ENCODE measurements at places on chromosomes 3 and 15. TPM values are rescaled to one million over a fixed set of nuclear protein-coding genes. Genes with fewer than 3 reads are reported as not detected.
A peak's percentile ranks its signal among the peaks of the same experiment; 100 is the strongest.

The STXBP5L gene
- total RNA-seq = 1.7 TPM

GRCh38 chr3:125202197-125202596 is 10.4 kb downstream of the SLC12A8 start:
- no peaks in the 10 kb centered on the region for H3K4me1 ChIP-seq
- no peak for DNase-seq
- H3K27ac ChIP-seq = no peak overlapping the region
- no peaks in the 10 kb centered on the region for H3K27me3 ChIP-seq
- H3K36me3 ChIP-seq = peaks cover 5% of the 10 kb centered on the region

DNA sequence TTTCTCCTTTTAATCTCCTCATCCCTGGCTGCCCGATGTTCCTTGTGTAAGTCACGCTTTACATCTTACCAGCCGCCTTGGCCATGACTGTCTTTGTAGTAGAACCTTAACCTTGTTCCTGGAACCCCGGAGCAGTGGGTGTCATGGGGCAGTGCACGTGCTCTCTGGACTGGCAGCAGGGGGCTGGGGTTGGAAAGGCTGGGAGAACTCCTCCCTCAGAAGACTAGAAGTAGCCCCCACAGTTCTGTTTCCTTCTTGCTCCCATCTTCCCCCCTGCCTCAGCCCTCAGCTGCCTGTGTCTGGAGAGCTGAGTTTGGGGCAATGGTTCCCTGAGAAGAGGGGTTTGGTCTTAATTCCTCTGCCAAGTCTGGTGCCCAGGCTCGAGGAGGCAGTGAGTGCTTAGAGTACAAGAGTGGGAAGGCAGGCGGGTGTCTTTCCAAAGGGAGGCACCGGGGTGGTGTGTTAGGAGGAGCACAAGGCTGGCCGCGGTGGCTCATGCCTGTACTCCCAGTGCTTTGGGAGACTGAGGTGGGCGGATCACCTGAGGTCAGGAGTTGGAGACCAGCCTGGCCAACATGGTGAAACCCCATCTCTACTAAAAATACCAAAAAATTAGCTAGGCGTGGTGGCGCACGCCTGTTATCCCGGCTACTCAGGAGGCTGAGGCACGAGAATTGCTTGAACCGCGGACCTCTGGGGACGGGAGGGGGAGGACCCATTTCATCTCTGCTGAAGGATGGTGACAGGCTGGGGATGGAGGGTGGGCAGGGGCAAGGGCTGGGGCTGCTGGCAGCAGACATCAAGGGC is 100.4 kb downstream of the VGLL4 start:
- no peak for DNase-seq
- H3K36me3 ChIP-seq = peaks cover 3% of the 10 kb centered on the region
- H3K4me3 ChIP-seq = no peak overlapping the region
- H3K27me3 ChIP-seq = no peaks in the 10 kb centered on the region
- H3K4me1 ChIP-seq = peaks cover 51% of the 10 kb centered on the region

DNA sequence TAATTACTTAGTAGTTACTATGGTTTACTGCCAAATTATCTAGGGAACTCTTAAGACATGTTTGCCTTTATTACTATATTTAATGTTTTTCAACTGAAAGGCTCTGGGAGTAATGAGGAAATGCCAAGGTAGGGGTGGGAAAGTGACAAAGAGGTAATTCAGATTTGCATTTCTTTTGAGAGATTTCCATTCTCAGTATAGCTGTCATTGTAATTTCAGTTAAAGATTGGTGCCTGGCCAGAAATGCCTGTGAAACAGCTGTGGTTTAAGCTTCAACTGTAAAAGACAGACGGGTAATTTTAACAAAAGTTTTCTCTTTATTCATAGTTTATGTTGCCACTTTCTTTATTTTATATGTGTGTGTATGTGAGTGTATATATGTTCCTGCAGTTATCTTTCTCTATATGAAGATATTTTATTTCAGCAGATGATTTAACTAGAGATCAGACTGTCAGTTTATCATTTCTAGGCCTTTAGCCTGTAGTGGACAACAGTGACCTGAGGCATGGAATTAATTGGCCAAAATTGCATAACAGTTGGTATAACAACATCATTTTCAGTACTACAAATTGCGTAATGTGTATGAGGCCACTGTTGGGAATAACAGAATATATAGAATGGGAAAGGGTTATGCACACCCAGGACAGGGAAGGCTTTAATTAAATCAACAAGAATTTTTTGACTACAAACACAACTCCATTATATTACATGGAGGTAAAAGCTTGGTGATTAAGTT is 119.0 kb downstream of the BBX start:
- no peak for DNase-seq
- H3K27ac ChIP-seq = peak overlapping the region; percentile 30
- H3K4me1 ChIP-seq = peaks cover 1% of the 10 kb centered on the region
- no peaks in the 10 kb centered on the region for H3K27me3 ChIP-seq

- H3K4me1 ChIP-seq = peaks cover 8% of the 10 kb centered on the region
- H3K36me3 ChIP-seq = no peaks in the 10 kb centered on the region
- no peak for DNase-seq
- H3K27me3 ChIP-seq = no peaks in the 10 kb centered on the region
These were observed 11.7 kb downstream of the EBLN2 start for GRCh38 chr3:73073091-73073707.

DNA sequence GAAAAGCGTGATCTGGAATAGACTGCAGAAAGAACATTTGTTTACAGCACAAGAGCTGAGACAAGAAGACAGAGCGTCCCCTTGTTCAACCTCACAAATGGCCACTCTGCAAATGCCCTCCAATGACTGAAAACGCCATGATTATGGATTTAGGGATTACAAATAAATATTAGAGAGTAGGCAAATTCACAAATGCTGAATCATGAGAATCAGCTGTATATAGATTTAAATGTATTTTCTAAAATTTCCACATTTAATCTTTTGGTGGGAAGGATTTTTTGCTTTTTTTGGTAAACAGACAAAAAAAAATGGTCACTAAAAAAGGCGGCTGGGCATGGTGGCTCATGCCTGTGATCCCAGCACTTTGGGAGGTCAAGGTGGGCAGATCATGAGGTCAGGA is 10.6 kb upstream of the POLG start:
- no peak overlapping the region for H3K4me3 ChIP-seq
- no peaks in the 10 kb centered on the region for H3K36me3 ChIP-seq
- no peak overlapping the region for H3K27ac ChIP-seq
- H3K4me1 ChIP-seq = no peaks in the 10 kb centered on the region

- H3K4me1 ChIP-seq = peaks cover 78% of the 10 kb centered on the region
- H3K4me3 ChIP-seq = peak overlapping the region; percentile 14
- H3K36me3 ChIP-seq = no peaks in the 10 kb centered on the region
- DNase-seq = no peak
These were observed 98.9 kb upstream of the TJP1 start for GRCh38 chr15:29921130-29921601.

- peaks cover 12% of the 10 kb centered on the region for H3K36me3 ChIP-seq
- DNase-seq = no peak
- no peaks in the 10 kb centered on the region for H3K27me3 ChIP-seq
- peak overlapping the region; percentile 93 for H3K27ac ChIP-seq
These were observed 1.6 kb upstream of the SMAD6 start for GRCh38 chr15:66700412-66700801.

- no peaks in the 10 kb centered on the region for H3K36me3 ChIP-seq
- no peak for DNase-seq
- no peak overlapping the region for H3K27ac ChIP-seq
- no peaks in the 10 kb centered on the region for H3K27me3 ChIP-seq
- H3K4me3 ChIP-seq = no peak overlapping the region
These were observed 843.4 kb upstream of the DPPA4 start for GRCh38 chr3:110180733-110181132.
